Effector CD8-positive, alpha-beta T cell (primary cell): ENCODE measurements at places on chromosomes 7 and 10.

GRCh38 chr10:118276204-118276603 is 65.9 kb downstream of the FAM204A start:
- no peak for DNase-seq

DNA sequence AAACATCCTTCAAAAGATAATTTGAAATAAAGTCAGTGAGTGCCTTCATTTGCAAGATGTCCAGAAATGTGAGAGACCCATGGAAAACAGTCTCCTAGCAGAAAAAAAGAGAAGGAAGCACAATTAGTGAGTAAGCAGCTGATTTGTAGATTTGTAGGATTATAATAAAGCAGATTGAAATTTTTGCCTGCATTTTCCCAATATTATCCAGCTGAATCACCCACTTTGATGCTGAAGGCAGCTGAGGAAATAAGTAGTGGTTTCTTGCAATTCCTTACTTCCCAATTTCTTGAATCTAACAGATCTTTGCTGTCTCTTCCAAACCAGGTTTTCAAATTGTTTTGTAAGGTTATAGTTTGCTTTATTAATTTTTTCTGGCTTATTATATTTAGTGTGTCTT is 181.4 kb downstream of the GNAT3 start:
- no peak for DNase-seq

- DNase-seq = no peak
Measured at GRCh38 chr10:4062072-4062471, 277.1 kb upstream of the KLF6 start.

DNA sequence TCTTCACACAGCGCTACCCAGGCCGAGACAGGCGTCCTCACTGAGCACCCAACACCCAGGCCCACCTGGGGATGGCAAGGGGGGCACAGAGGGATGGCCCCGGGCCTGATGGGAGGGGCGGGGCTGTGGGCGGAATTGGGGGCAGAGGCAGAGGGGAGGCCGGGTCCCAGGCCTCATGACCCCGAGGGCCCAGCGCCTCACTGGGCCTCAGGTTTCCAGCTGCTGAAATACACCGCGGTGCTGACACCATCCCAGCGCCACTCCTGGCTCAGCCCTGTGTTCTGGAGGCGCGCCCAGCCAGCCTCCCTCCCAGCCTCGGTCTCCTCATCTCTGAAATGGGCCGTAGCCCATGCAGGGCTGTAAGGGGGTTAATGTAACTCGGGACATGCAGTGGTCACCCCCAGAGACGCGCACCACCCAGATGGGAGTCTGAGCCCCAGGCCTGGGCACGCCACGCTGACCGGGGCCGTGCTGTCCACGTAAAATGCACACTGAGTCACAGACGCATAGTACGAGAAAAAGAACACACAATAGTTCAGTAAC is 82.3 kb downstream of the UNCX start:
- no peak for DNase-seq

GRCh38 chr10:45575966-45576597 is 96.5 kb downstream of the ZFAND4 start:
- no peak for DNase-seq

DNA sequence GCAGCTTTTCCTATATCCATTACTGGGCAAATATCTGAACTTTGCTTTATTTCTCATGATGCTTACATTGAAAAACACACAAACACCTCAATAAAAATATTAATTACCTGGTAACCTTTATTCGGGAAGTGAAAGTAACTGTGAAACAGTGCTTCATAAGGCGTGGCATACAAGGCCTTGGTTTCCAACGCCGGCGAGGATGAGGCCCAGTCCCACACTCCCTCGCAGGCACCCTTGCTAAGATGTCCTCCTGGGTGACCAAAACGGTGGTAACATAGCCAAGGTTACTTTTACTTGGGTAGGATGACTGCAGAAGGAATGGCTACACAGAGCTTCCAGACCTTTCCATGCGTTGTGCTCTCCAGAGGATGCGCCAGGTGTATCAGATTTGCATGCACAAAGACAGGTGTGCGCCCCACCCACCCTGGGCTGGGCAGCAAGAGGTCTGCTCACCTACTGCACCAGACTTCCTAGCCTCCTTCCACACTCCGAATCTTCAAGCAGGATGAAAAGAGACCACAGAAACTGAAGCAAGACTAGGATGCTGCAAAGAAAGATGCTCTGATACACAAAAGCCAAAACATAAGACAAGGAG is 13.3 kb upstream of the DAGLB start:
- DNase-seq = no peak

GRCh38 chr7:81159402-81159801 is 240.6 kb upstream of the SEMA3C start:
- no peak for DNase-seq

DNA sequence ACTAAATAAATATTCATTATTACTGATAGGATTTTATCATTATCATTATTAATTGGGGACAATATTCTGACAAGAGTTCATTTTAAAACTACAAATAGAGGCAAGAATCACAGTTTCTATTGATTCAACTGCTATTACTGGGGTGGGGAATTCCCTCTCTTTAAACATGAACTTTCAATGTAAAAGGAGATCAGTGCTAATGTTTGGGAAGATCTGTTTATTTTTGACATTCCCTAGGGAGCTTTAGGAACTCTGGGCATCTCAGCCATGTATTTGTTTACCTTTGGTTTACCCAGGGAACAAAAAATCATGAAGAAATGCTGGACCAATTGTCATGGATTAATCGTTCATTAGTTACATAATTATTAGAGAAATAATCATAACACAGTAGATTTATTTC is 443.2 kb upstream of the AKR1E2 start:
- no peak for DNase-seq

- no peak for DNase-seq
Measured at GRCh38 chr10:129799942-129800341, 164.1 kb downstream of the EBF3 start.

- no peak for DNase-seq
Measured at GRCh38 chr10:62726142-62726541, 78.4 kb upstream of the ADO start.

DNA sequence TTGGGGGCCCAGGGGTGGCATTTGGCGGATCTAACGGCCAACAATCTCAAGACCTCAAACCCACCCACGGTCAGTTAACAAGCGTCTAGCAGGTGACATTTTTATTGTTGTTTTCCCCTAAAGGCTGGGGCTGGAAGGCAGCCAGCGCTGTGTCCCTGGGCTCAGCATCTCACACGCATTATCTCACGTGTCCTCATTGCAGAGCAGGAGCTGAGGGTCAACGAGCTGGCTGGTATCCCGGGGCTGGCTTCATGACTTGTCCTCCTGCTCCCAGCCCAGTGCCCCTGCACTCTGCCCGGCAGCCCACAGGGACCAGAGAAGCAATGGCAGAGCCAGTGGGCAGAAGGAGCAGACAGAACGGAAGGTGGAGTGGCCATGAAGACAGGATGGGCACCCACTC is 54.4 kb upstream of the TMEM273 start:
- no peak for DNase-seq
